Sigmoid colon (tissue), 7 donors: ENCODE measurements at places on chromosomes 16 and 17. TPM values are rescaled to one million over a fixed set of nuclear protein-coding genes. Genes with fewer than 3 reads are reported as not detected.

GRCh38 chr16:29984137-29984763 lies 10.6 kb downstream of the TAOK2 start:
- no peak for DNase-seq

DNA sequence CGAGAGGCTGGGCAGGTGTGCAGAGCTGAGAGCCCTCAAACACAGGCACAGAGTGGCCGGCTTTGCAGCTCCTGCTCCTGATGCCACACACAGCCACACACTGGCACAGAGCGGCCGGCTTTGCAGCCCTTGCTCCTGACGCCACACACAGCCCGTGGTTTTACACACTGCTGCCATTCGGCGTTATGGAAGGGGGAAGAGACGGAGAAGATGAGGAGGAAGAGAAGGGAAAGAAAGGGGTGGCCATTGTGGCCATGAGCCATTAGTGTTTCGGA lies 26.8 kb downstream of the WSCD1 start:
- no peak for DNase-seq

DNA sequence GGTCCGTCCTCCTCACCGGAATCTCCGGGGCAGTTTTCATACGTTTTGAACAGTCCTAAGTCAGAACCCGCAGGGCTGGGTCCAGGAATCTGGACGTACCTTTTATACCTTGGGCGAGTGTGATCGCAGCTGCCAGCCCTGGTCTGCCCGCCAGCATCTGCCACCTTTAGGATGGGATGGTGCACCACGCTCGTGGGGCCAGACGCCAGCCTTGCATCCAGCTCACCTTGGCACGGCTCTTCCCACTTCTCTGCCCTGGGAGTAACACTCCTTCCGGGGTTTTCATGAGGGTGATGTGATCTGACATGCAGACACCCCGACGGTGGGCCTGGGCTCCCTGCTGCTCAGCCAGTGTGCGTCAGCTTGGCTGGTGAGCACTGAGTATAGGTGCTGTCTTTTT lies 66.6 kb upstream of the ZNF469 start:
- no peak for DNase-seq

GRCh38 chr16:19346335-19346922 lies 60.9 kb downstream of the CLEC19A start:
- no peak for DNase-seq

DNA sequence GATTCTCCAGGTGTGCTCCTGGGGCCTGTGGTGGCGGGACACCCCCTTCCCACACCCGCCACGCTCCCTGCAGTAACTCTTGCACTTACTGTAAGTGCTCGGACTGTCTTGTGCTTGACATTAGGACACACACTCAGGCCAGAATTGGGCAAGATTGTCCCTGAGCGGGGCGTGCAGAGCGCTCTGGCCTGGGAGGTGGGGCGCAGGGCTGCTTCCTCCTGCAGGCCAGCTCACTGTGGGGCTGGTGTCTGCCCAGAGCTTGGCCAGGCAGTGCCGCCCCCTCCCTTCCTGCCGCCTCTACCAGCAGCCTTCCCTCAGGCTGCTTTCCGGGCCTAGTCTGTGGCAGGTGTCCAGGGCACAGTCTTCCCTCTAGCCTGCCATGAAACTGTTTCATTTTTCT lies 6.1 kb upstream of the ATP6V0C start:
- peak; percentile 80 for DNase-seq

DNA sequence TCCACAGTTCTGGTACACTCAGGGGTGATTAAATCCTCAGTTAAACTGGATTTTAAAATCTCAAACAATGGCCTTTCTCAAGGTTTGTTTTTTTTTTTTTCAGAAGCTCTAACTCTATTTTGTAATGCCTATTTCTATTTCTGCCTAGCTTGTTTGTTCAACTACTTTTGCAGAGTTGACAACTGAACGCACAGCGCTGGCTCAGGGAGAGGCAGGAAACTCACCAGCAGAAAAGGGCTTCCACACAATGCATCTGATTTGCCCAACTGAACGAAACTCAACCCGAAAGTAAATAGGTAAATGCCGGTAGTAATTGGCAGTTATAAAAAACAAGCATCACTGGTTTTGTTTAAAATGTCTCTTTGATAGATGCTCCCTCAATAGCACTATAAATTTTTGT lies 52.7 kb upstream of the CNEP1R1 start:
- DNase-seq = no peak

- DNase-seq = no peak
These were observed 264.7 kb downstream of the C16orf95 start for GRCh38 chr16:87052506-87052905.

DNA sequence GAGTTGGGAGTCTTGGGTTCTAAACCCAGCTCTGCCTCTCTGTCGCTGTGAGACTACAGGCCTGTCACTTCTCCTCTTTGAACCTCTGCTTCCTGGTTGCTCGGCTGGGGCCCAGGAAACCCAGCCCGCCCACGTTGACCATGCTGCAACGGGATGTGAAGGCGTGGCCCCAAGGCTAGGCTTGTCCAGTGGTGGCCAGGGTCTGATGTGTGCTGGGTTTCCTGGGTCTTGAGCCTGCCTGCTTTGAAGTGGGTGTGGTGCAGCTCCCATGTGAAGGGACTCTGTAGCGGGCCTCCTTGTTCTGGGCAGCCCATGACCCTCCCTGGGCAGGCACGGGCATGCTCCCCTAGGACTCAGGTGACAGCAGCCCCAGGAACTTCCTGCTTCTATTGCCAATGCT lies 82.3 kb downstream of the SDR42E1 start:
- DNase-seq = no peak

- peak; percentile 58 for DNase-seq
These were observed 6.6 kb upstream of the SPAG7 start for GRCh38 chr17:4974115-4974670.

GRCh38 chr17:36198831-36199465 lies 2.4 kb upstream of the CCL3L1 start:
- DNase-seq = no peak

DNA sequence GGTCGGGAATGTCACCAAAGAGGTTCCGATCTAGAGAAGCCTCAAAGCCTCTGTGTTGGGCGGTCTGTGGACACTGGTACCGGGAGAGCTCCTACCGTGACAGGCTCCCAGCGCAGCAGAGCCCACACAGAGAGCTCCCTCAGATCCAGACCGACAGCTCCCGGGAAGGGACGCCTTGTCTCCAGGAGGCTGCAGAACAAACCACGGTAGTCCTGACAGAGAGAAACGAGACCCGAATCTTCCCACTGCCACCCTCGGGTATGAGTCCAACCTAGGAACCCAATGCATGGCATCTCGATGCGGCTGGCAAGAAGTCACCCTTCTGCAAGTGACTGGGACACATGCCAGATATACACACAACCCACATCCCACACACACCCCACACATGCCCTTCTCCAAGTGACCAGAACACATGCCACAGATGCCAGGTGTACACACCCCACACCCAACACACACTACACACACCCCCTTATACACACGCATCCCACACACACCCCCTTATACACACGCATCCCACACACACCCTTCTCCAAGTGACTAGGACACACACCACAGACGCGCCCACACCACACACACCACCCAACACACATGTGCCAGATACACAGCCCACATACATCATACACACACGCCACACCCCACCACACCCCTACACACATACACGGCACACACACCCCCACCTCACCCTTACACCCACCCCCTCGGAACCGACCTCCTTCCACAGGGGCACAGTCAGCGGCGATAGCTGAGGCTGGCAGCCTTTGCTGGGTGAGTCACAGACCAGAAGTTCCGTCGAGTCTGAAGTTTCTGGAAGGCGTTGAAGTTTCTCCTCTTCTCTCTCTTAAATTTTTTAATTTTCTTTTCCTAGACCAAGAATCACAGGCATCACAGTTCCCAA lies 15.9 kb upstream of the CYTH1 start:
- no peak for DNase-seq

- DNase-seq = no peak
These were observed 106.3 kb upstream of the SIAH1 start for GRCh38 chr16:48491517-48491916.

DNA sequence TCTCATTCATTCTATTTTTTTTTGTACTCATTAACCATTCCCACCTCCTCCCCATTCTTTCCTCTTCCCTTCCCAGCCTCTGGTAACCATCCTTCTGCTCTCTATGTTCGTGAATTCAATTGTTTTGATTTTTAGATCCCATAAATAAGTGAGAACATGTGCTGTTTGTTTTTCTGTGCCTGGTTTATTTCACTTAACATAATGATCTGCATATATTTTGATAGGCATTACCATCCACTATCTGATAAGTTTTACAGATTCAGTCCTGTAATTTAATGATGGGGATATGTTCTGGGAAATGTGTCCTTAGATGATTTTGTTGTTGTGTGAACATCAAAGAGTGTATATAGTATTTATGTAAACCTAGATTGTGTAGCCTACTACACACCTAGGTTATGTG lies 77.5 kb upstream of the CPHXL start:
- DNase-seq = no peak

- no peak for DNase-seq
These were observed 23.9 kb downstream of the NLRC5 start for GRCh38 chr16:57013229-57013628.

DNA sequence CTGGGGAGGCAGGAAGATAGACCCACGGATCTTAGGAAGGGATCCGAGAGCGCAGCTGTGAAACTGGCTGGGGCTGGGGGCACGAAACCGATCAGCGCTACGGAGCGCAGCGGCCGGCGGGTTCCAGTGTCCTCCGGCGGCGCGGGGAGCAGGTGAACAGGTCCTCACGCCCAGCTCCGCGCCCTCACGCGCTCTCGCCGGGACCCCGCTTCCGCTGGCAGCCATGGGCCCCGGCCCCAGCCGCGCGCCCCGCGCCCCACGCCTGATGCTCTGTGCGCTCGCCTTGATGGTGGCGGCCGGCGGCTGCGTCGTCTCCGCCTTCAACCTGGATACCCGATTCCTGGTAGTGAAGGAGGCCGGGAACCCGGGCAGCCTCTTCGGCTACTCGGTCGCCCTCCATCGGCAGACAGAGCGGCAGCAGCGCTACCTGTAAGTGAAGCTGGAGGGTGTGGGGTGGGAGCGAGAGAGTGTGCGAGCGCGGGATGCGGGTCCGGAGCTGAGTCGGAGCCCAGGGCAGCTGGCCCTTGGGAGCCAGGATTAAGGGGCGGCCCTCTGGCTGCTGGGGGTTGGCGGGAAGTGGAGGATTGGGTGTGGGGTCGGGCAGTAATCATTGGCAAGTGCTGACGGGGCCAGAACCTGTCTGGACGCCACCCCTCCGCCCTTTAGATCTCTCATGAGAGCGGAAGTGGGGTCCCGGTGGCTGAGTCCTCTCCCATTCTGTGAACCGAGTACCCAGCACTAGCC lies 479 bp downstream of the ITGA3 start:
- peak; percentile 84 for DNase-seq

DNA sequence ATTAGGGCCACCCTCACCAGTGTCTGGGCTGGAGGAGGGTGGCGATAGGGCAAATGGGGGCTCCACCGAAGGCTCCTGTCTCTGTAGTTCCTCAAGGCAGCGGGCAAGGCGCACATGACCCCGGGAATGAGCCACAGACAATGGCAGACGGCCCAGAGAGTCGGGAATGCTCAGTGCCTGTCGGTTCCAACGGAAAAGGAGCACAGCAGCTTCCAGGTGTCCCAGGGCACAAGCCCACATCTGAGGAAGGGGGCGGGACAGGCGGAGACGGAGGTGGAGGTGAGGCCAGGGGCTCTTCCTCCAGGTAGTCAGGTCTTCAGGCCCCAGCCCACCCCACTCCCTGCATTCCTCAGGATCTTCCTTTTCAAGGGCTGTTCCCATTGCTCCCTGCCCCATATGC lies 5.1 kb upstream of the SPAG7 start:
- peak; percentile 61 for DNase-seq

- DNase-seq = no peak
These were observed 2.9 kb downstream of the IL34 start for GRCh38 chr16:70649300-70649699.

- DNase-seq = no peak
These were observed 453.8 kb upstream of the HSBP1 start for GRCh38 chr16:83354015-83354414.

DNA sequence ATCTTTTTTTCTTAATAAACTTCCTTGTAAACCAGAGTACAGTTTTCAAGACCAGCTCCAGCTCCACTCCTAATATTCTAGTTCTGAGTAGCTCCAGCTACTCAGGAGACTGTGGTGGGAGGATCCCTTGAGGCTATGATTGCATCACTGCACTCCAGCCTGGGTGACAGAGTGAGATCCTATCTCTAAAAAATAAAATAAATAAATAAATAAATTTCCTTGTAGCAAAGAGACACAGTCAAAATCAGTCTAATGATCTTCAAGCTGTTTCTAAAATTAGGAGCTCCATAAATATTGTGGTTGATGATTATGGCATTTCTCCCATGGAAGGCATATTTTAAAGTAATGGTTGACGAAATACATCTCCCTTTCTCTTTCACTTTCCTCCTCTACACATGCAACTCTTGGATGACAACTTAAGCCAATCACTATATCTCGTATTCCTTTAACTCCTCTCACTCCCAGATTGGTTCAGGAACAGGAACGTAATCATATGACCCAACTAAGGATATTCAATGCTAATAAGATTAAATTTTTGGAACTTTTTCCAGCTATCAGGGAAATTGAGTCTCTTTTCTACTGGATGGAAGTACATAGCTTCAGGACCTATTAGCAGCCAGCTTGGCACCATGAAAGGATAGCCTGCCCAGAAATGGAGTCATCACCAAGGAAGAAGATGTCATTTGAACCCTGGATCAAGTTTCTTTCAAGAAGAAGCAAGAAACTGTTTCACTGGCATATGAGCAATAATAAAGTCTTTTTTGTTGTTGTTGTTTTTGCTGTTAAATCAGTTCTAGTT lies 42.1 kb upstream of the TAOK1 start:
- DNase-seq = no peak

DNA sequence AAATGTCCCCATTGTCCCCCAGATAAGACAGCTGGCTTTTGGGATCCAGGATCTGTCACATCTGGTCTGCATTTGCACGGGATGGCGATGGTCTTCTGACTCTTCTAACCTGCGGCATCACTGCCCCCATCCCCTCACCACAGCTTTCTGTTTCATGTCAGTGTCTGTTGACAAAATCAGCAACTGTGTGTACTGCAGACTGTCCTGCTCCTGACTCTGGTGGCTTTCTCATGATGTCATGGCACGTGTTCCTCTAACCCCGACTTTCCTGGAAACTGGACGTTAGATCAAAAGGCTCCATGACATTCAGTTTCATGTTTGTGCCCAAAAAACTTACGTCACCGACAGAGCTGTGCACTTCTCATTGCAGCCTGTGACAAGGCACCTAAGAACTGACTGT lies 30.1 kb upstream of the CPNE2 start:
- DNase-seq = no peak

ATP1B2 gene
- total RNA-seq = 1.2 TPM

NOG gene
- total RNA-seq = 0.16 TPM

ALOX12B gene
- not detected for total RNA-seq

PRR15L gene
- not detected for total RNA-seq

UTS2R gene
- not detected for total RNA-seq
